Activated CD4-positive, alpha-beta T cell treated with anti-CD3 and anti-CD28 coated beads, Interleukin-2, amount 10 ng/mL, durations not matched to agents 7 days and 5 days (primary cell): ENCODE measurements at places on chromosomes 12 and 14.
A peak's percentile ranks its signal among the peaks of the same experiment; 100 is the strongest.

DNA sequence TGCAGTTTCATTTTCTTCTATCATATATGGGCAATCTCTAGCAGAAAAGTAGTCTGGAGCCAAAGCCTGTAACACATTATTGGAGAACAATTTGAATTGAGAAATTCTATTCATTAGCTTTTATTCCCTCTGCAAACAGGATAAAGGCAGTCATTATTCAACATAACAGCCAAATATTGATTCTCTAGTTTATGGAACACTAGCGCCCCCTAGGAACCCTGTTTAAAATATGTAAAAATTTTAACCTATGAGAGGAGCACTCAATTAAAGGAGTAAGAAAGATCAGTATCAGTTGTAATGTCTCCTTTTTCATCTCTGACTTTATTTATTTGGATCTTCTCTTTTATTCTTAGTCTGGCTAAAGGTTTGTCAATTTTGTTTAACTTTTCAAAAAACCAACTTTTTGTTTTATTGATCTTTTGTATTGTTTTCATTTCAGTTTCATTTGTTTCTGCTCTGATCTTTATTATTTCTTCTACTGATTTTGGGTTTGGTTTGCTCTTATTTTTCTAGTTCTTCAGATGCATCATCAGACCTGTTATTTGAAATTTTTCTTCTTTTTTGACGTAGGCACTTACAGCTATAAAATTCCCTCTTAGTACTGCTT lies 4.8 kb upstream of the LMNTD1 start:
- DNase-seq, result peak; percentile 17

DNA sequence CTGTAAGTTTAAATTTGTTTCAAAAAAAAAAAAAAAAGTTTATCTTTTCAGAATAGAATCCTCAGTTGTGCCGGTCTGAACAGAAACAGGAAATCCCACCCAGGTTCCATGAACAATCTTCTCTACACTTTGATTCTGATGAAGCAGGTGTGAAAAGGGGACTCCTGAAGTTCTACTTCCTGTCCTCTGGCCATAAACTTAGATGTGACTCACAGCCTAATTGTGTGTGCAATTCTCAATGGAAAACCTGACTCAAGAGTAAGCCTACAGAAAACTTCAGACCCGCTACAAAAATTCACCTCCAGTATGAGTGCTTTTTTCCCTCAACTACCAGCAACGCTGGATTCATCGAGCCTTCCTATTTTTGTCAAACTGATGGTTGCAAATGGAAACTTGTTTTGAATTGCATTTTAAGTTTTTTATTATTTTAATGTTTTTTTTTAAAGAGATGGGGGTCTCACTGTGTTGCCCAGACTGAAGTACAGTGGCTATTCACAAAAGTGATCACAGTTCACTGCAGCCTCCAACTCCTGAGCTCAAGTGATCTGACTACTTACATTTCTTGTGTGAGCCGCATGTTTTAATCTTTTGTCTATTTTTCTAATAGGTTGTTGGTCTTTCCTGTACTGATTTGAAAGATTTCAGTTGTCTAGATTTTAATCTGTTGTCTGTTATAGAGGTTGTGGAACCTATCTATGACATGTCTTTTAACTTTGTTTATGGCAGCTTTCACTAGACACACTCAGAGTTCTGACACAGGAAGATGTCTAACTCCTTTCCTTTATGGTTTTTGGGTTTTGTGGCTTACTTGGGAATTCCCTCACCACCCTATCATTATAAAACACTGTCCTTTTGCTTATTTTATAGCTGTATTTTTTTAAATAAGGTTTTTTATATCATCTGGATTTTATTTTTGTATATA lies 37.6 kb downstream of the ATG14 start:
- peak; percentile 29 for DNase-seq

GRCh38 chr12:96020314-96021003 lies 14.9 kb downstream of the LTA4H start:
- DNase-seq, result no peak

GRCh38 chr12:107778383-107779025 lies 4.0 kb downstream of the ASCL4 start:
- DNase-seq, result no peak

GRCh38 chr14:30290001-30290400 lies 269.0 kb upstream of the G2E3 start:
- DNase-seq, result no peak
